ENCODE measurements at places on chromosomes 1 and 21.

- no peak for DNase-seq
Measured at GRCh38 chr1:119353836-119354235, 14.7 kb upstream of the HAO2 start.

GRCh38 chr1:230861970-230862595 is 6.2 kb downstream of the C1orf198 start:
- no peak for DNase-seq

DNA sequence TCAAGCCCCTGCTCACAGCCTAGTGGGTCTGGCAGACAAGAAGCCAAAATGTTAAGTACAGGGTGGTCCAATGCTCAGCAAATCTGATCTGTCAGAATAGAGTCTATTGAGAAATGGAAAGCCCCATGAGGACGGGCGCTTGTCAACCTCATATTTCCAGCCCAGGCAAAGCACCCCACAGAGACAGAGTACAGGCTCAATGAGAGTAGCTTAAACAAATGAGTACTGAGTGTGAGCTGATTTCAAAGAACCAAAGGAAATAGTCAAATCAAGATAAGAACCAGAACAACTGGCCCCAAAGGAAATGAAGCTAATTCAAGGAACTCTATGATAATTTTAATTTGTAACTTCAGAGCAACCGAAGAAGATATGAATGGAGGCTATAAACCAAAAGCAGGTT is 44.6 kb upstream of the SLC30A1 start:
- DNase-seq, result no peak

- DNase-seq, result peak; percentile 55
Measured at GRCh38 chr1:21175324-21175669, 1.4 kb downstream of the EIF4G3 start.

DNA sequence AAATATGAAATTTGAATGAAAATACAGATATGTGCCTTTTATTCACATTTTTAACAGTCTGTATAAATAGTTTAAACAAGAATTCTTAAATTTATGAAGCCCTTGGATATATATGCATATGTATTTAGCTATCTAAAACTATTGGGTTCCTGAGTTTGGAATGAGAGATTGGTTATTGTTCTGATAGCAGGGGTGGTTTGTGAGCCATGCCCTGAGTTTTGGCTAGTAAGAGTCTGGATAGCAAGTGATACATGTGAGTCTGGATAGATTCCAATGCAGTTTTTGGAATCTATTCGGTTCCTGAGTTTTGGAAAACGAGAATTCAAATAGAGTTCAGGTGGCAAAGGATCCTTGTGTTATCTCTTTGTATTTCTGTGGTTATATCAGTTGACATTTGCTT is 2.8 kb downstream of the MAN1A2 start:
- no peak for DNase-seq

- DNase-seq, result peak; percentile 69
Measured at GRCh38 chr1:65254320-65255034, 54.9 kb upstream of the DNAJC6 start.

DNA sequence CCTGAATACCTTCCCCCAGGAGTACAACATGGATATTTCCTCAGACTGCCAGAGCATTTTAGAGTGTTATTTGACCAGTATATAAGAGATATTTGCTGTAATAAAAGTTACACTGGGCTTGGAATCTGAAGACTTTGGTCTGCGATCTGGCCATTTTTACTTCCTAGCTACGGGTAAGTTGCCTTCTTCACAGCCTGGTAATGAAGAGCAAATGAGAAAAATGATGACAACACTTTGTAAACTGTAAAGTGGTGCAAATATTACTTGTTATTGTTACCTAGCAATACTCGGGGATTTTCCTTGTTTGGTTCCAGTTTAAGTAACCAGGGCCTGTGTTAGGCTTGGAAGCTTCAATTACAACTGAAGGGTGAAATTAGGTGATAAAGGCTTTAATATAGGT is 180.8 kb upstream of the LMO4 start:
- DNase-seq, result no peak

- no peak for DNase-seq
Measured at GRCh38 chr1:200337831-200338230, 72.0 kb downstream of the ZNF281 start.

DNA sequence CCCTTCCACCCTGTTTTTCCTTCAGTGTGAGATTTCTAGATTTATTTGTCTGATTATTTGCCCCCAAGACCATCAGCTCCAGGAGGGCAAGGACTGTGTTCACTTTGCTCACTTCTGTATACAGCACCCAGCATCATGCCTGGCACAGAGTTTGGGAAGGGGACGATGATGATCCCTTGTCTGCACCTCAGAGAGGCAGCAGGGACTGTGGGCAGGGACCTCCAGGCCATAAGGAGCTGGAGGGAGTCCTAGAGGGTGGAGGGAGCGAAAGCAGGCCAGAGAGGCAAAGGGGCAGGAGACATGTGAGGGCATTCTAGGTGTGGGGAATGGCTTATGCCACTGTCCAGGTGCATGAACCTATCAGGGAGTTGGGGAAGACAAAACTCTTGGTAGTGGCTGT is 32.8 kb downstream of the H3-3A start:
- no peak for DNase-seq

- DNase-seq, result no peak
Measured at GRCh38 chr21:42212266-42212665, 6.7 kb upstream of the ABCG1 start.

GRCh38 chr1:65310078-65310587 is 790 bp downstream of the DNAJC6 start:
- no peak for DNase-seq

GRCh38 chr1:213602796-213603486 is 384.8 kb upstream of the PROX1 start:
- no peak for DNase-seq

GRCh38 chr1:213124590-213124989 is 73.5 kb downstream of the RPS6KC1 start:
- DNase-seq, result no peak

- no peak for DNase-seq
Measured at GRCh38 chr21:27221077-27221476, 254.2 kb upstream of the ADAMTS5 start.

- peak; percentile 28 for DNase-seq
Measured at GRCh38 chr21:14687268-14687625, 141.1 kb upstream of the SAMSN1 start.

DNA sequence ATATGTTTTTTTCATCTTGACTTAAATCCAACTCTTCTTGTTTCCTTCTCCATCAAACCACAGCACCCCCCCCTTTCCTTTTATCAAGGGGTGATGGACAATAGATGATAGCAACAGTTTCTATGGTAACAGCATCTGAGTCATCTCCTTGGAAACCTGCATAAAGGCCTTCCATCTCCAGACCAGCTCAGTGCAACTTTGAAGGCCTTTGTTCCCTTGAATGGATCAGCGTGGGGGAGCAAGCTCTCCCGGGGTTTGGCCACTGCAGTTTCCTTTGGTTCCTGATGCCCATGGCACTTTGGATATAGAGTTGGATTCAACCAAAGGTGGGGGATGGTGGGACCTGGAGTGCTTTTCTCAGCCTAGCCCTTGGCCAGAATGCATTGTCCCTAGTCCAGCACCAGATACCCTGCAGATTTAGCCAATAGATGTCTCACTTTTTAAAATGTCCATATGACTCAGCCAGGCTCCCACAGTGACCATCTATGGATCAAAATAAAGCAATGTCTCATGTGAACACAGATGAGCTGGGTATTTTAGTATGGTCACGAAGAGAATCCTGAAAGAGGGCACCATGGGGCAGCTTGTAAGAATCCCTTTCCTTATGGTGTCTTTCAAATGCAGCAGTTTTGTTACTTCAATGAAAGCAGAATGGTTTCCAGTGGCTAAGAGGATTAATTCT is 127.7 kb downstream of the SPATA46 start:
- DNase-seq, result no peak

Data from CD4-positive, alpha-beta T cell treated with Interleukin-4 for 4 hours (primary cell).